ENCODE measurements at places on chromosomes 5 and 9.

GRCh38 chr5:119307170-119307569, 48.6 kb upstream of the TNFAIP8 start:
- no peak for DNase-seq

DNA sequence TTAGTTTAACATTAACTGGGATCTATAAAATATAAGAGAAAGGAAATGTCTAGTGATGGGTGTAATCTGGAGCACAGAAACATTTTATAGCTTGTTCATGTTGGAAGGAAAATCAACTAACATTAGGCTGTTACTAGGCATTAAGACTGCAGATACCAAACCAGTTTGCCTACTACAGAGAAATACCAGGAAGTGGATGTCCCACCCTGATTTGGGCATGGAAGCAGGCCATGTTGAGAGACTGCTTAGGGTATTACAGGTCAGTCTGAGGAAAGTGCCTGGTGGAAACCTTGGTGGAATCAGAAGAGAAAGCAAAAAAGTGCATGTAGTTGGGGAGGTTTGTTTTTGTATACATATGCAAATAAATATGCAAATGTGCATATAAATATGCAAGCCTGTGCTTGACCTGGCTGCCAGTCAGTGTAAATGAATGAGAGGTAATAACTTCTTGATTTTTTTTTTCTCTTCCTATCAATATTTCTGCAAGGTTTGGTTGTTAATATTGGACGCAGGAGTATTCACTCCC, 9.6 kb upstream of the CCDC112 start:
- DNase-seq, result no peak

- DNase-seq, result no peak
These were observed 71.5 kb downstream of the NR6A1 start for GRCh38 chr9:124699575-124699974.

DNA sequence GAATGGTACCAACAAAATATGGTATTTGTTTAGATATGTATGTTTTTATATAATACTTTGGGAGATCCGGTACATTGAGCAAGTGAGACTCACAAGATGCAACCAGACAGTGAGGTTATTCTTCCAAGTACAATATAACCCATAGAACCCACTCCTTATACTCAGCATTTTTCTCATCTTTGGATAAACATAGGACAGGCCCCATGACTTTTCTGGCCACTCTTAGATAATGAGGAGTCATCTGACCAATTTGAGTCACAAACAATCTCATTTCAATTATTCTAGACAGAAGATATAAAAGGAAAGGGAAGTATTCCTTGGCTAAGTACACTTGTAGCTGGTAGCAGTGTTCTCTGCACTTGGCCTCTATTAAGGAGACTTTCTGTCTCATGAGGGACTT, 150.2 kb downstream of the SGCD start:
- no peak for DNase-seq

- DNase-seq, result no peak
These were observed 49.1 kb downstream of the NDST1 start for GRCh38 chr5:150556859-150557508.

GRCh38 chr5:136730426-136730825, 365.1 kb upstream of the TRPC7 start:
- no peak for DNase-seq

DNA sequence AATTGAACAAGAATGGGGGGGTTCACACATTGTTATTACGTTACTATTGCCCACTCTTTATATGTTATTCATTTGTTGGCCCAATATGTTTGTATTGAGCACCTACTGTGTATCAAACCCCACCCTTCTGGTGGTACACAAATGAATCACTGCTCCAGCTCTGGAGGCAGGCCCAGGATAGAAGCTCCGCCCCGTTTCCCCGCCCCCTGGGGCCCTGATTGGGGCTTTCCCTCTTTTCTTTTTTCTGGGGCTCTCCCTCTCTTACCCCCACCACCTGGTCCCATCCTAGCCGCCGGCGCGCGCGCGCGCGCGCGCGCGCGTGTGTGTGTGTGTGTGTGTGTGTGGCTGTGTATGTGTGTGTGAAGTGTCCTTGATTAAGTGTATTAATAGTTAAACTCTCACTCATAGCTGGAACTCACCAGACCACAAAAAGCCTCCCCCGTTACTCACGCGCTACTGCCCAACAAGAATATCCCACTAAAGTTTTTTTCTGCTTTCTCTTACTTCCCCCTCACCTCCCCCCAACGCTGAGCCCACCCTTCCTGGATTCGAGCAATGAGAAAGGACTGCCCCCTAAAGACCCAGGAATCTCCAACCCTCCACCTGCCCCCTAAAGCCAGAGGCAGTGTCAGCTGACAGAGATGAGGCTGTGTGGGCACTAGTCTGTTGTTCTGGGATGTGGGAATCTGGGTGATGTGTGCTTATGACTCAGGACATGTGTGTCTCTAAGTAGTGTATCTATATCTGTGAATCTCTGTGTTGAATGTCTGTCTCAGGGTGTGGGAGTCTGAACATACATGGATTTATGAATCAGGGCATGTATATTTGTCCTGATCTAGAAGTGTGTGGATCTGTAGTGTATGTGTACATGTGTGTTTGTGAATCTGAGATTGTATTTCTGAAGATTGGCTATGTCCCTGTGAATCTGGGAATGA, 4.0 kb downstream of the CXXC5 start:
- peak; percentile 85 for DNase-seq

- DNase-seq, result no peak
These were observed 34.6 kb downstream of the PKD2L2 start for GRCh38 chr5:137923856-137924255.

Measured in NCI-H82 (cell line).